ENCODE measurements at places on chromosomes 1 and 21. TPM values are rescaled to one million over a fixed set of nuclear protein-coding genes. Genes with fewer than 3 reads are reported as not detected.
A peak's percentile ranks its signal among the peaks of the same experiment; 100 is the strongest.

- no peaks in the 10 kb centered on the region for H3K4me1 ChIP-seq
- no peaks in the 10 kb centered on the region for H3K27me3 ChIP-seq
- H3K4me3 ChIP-seq = no peak overlapping the region
- no peak for DNase-seq
- H3K27ac ChIP-seq = no peak overlapping the region
- peaks cover 26% of the 10 kb centered on the region for H3K36me3 ChIP-seq
Measured at GRCh38 chr1:147613506-147613905, 56.8 kb downstream of the ACP6 start.

DNA sequence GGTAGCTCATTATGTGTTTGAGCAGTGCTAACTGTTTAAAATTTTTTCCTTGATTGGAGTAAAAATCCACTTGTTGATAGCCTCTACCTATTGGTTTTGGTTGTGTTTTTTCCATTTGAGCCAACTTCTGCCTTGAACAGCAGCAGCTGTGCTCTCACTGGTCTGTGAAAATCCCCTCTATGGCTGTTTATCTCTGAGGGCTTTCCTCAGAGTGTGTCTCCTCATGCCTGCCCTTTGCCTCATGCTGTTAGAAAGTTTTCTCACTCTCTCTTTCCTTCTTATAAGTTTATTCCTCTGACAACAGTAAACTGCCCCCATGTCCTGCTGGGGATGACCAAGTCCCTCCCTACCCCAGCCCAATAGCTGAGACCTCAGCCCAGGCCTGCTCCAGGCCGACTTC lies 14.1 kb downstream of the REG4 start:
- no peaks in the 10 kb centered on the region for H3K27me3 ChIP-seq
- H3K4me1 ChIP-seq = no peaks in the 10 kb centered on the region
- no peak overlapping the region for H3K4me3 ChIP-seq
- H3K27ac ChIP-seq = no peak overlapping the region

GRCh38 chr1:181630838-181631237 lies 147.5 kb downstream of the CACNA1E start:
- H3K4me3 ChIP-seq = no peak overlapping the region
- H3K4me1 ChIP-seq = no peaks in the 10 kb centered on the region
- no peak overlapping the region for H3K27ac ChIP-seq
- no peaks in the 10 kb centered on the region for H3K36me3 ChIP-seq

DNA sequence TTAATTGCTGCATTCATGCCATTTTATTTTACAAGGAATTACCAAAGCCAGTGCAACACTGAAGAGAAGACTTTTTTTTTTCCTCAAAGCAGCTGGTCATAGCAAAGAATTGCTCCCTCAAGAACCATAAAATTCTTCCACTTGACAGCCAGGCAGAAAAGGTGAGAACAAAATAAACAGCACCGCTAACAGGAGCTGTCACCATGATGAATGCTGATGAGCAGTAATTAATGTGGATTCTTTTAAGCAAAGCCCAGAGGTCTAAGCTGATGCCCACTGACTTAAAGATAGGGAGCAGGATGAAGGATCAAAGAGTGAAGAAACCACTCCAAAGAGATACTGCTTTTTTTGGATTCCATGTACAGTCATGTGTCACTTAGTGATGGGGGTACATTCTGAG lies 428.4 kb downstream of the BRINP3 start:
- no peak for DNase-seq
- H3K4me3 ChIP-seq = no peak overlapping the region
- no peak overlapping the region for H3K27ac ChIP-seq
- no peaks in the 10 kb centered on the region for H3K36me3 ChIP-seq
- no peaks in the 10 kb centered on the region for H3K27me3 ChIP-seq

GRCh38 chr21:31161157-31161556 lies 122.9 kb upstream of the KRTAP19-8 start:
- H3K4me1 ChIP-seq = no peaks in the 10 kb centered on the region
- no peaks in the 10 kb centered on the region for H3K27me3 ChIP-seq
- H3K36me3 ChIP-seq = no peaks in the 10 kb centered on the region
- peak; percentile 68 for DNase-seq
- no peak overlapping the region for H3K27ac ChIP-seq
- no peak overlapping the region for H3K4me3 ChIP-seq

TAS1R1 gene
- total RNA-seq = not detected

DNA sequence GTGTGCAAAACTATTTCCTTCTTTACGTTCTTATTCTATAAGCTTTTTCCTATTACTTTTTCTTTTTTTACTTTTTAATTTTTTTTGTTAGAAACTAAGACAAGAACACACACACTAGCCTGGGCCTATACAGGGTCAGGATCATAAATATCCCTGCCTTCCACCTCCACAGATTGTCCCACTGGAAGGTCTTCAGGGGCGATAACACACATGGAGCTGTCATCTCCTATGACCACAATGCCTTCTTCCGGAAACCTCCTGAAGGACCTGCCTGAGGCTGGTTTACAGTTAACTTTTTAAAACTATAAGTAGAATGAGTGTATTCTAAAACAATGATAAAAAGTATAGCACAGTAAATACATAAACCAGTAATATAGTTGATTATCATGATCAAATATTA lies 10.3 kb upstream of the FAM89A start:
- no peak for DNase-seq
- H3K36me3 ChIP-seq = no peaks in the 10 kb centered on the region
- H3K4me1 ChIP-seq = no peaks in the 10 kb centered on the region
- no peak overlapping the region for H3K27ac ChIP-seq
- no peaks in the 10 kb centered on the region for H3K27me3 ChIP-seq
- H3K4me3 ChIP-seq = no peak overlapping the region

DNA sequence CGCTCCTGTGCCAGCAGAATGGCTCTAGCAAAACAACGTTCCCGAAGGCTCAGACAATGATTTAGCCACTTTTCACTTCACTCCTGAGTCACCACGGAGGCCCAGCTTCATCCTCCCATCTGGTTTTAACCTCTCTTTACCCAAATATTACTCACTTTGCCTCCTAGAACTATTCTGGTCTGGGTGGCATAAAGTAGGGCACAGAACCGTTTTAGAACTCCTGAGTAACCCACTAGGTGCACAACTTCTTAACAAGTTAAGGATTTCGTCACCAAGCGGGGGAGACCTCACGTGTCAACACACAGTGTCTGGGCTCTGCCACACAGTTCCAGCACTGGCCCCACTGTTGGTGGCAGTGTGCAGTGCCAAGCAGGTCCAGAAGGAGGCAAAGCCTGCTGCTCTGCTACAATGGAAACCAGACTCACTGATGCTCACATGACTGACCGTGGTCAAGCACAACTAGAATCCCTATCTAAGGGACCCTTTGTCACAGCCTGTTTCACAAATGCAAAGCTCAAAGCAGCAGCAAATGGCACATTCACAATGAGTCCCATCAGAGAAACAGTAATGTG lies 121.7 kb downstream of the SIPA1L2 start:
- H3K27me3 ChIP-seq = no peaks in the 10 kb centered on the region
- H3K36me3 ChIP-seq = no peaks in the 10 kb centered on the region
- no peak for DNase-seq
- no peak overlapping the region for H3K4me3 ChIP-seq

DNA sequence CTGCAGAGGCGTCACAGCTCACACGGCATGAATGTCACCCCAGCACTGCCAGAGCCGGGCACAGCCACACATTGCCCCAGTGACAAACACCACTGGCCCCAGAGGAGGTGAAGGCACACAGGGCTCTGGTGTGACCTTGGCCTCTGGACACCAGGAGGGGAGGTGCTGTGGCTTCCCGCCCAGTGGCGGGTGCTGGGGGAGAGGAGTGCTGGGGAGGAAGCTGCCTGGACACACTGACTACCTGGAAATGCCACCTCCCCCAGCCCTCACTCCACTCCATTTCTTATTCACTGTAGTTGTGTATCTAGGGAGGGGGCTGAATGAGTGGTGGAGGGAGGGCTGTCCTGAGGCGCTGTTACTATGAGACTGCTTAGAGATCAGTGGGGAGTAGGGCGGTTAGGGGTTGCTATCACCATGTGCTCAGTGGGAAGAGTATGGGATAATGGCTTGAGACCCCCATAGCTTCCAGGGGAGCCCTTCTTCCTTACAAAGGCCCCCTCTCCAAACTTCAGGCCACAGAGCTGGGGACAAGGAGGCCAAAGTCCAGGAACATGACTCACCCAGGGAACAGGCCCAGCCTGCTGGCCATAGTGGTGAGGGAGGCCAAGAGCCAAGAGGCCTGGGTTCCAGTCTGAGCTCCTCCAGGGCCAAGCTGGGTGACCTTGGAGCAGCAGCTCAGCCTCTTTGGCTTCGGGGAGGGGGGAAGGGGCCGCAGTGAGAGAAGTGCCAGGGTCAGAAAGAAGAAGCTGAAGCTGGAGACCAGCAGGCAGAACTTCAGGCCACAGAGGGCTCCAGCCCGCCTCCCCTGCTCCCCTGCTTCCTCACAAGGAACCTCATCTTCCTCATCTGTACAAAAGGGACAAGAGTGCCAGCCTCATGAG lies 40.1 kb downstream of the AHDC1 start:
- no peaks in the 10 kb centered on the region for H3K36me3 ChIP-seq
- DNase-seq = peak; percentile 38

GRCh38 chr1:220974431-220974830 lies 95.2 kb downstream of the HLX start:
- H3K36me3 ChIP-seq = no peaks in the 10 kb centered on the region
- no peak overlapping the region for H3K27ac ChIP-seq
- no peaks in the 10 kb centered on the region for H3K27me3 ChIP-seq
- no peaks in the 10 kb centered on the region for H3K4me1 ChIP-seq

CNST gene
- 24.1 TPM for total RNA-seq

DNA sequence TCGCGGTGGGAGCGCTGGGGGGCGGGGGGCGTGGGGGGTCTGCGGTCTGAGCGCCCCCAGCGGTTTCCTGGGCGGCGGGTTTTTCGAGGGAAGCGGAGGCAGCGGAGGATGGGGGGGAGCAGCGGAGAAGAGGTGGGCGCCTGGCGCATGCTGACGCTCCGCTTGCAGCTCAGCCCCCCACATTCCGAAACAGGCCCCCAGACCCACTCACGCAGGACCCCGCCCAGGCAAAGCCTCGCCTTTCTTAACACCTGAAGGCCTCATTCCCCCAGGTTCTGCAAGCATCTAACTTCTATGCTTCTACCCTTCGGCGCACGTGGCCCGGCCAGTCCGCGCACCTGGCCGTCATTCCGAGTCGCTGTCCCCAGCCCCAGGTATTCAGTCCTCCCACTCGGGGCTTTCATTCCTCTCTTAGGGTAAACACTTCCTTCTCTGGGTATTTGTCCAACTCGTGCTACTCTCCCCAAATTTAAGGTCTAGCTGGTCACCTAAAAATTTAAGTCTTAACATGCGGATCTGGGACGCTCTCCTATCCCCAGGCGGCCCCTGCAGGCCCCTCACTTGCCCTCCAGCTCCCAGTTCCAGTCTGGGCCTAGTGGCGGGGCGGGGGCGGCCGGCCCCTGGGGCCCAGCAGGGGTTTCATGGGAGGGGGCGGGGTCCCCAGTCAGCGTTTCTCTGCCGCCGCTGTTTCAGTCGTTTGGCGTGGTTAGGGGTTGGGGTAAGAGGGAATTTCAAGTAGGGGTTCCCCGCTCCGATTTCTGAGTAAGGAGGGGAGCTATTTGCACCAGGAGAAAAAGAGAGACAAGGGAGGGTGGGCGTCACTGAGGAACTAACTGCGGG lies 2.8 kb upstream of the ZBTB7B start:
- peak; percentile 69 for DNase-seq
- H3K27me3 ChIP-seq = no peaks in the 10 kb centered on the region
- no peaks in the 10 kb centered on the region for H3K36me3 ChIP-seq
- H3K4me3 ChIP-seq = peak overlapping the region; percentile 76

LENEP gene
- total RNA-seq = not detected

DNA sequence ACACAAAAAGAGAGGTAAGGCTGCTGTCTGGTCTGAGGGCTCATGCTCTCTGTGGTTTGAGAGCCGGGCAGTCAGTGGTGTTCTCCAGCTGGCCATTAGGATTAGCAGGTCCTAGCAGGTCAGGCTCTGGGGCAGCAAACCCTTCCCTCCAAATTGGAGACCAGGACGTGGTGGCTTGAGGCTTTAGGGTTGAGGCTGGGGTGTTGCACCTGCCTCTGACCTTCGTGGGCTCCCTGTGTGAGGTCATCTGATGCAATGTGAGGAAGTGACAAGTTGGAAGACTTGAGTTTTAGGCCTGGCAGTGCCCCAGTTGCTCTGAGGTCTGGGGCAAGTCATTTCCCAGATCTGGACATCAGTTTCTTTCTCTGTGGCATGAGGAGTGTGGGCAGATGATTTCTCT lies 24.4 kb downstream of the SZRD1 start:
- peaks cover 24% of the 10 kb centered on the region for H3K4me1 ChIP-seq
- no peak for DNase-seq
- no peaks in the 10 kb centered on the region for H3K36me3 ChIP-seq
- no peaks in the 10 kb centered on the region for H3K27me3 ChIP-seq
- no peak overlapping the region for H3K27ac ChIP-seq

BRDT gene
- total RNA-seq = not detected

- no peaks in the 10 kb centered on the region for H3K36me3 ChIP-seq
- no peaks in the 10 kb centered on the region for H3K27me3 ChIP-seq
- H3K4me3 ChIP-seq = no peak overlapping the region
- H3K27ac ChIP-seq = no peak overlapping the region
- H3K4me1 ChIP-seq = peaks cover 7% of the 10 kb centered on the region
- DNase-seq = no peak
Measured at GRCh38 chr1:230136453-230137336, 69.7 kb downstream of the GALNT2 start.

DNA sequence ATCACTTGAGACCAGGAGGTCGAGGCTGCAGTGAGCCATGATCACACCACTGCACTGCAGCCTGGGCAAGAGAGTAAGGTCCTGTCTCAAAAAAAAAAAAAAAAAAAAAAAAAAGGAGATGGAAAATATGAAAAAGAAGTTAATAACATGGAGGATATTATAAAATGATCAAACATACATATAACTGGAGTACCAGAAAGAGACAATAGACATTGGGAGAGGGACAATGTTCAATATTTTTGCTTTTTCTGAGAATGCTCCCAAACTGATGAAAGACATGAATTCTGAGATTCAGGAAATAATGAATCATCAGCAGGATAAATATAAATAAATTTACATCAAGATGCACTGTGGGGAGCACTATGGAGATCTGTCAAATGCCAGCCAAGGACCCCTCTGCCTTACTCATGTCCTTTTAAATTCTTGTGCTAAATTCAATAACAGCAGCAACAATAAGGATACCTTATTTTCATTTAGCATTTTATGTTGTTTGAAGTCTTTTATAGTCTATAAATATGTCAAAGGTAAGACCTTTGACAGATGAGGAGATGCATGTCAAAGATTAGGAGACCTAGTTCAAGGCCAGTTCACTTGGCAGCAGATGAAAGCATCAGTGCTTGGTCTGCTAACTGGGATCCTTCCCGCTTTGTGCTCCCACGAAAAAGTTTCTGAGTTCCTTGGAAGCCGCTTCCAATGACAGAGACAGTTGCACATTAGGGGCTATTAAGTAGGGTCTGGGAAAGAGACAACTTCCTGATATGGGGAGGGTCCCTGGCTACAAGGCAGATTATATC lies 97.7 kb downstream of the TLR5 start:
- no peak overlapping the region for H3K4me3 ChIP-seq
- H3K27me3 ChIP-seq = no peaks in the 10 kb centered on the region
- H3K27ac ChIP-seq = no peak overlapping the region
- no peak for DNase-seq
- H3K36me3 ChIP-seq = no peaks in the 10 kb centered on the region

- H3K27me3 ChIP-seq = no peaks in the 10 kb centered on the region
- no peaks in the 10 kb centered on the region for H3K36me3 ChIP-seq
- no peaks in the 10 kb centered on the region for H3K4me1 ChIP-seq
- no peak overlapping the region for H3K4me3 ChIP-seq
- no peak for DNase-seq
- H3K27ac ChIP-seq = no peak overlapping the region
Measured at GRCh38 chr1:244995602-244996400, 131.5 kb upstream of the HNRNPU start.

MX2 gene
- total RNA-seq = 11.7 TPM
